Endothelial cell of umbilical vein (primary cell): ENCODE measurements at places on chromosomes 2 and 18. TPM values are rescaled to one million over a fixed set of nuclear protein-coding genes. Genes with fewer than 3 reads are reported as not detected.

VIL1 gene
- not detected in 2 replicates for polyA plus RNA-seq

CCDC148 gene
- polyA plus RNA-seq, result 0.04 TPM in 1 of 2 replicates, not detected in the other

KIAA2012 gene
- not detected in 2 replicates for polyA plus RNA-seq

DNA sequence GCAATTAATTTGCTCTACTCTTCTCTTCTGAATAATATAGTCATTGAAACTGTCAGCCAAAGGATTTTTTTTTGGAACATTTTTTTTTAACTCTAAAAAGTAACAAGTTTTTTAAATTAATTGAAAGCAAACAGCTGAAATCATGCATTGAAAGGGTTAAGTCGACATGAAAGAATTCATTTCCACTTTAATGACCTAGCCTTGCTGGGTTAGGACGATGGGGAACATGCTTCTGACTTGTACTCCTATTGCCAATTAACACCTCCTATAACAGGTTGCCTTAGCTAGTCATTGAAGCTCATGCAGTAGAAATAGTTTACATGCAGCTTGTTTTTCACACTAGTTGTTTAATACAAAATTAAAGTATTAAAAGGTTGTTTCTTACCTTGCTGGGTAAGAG, 47.8 kb downstream of the PSMD14 start:
- no peaks in the 10 kb centered on the region for H3K4me1 ChIP-seq
- no peaks in the 10 kb centered on the region for H3K27me3 ChIP-seq
- H3K4me3 ChIP-seq, result no peak overlapping the region
- DNase-seq, result no peak
- no peaks in the 10 kb centered on the region for H3K36me3 ChIP-seq
- H3K27ac ChIP-seq, result no peak overlapping the region

- H3K4me3 ChIP-seq, result no peak overlapping the region
- no peaks in the 10 kb centered on the region for H3K27me3 ChIP-seq
- no peaks in the 10 kb centered on the region for H3K36me3 ChIP-seq
- DNase-seq, result peak; percentile 40
These were observed 117.0 kb downstream of the CHN1 start for GRCh38 chr2:174888146-174888545.

GRCh38 chr2:99925960-99926359, 216.4 kb downstream of the AFF3 start:
- no peaks in the 10 kb centered on the region for H3K4me1 ChIP-seq
- no peaks in the 10 kb centered on the region for H3K36me3 ChIP-seq
- no peak overlapping the region for H3K27ac ChIP-seq
- peaks cover 9% of the 10 kb centered on the region for H3K27me3 ChIP-seq
- H3K4me3 ChIP-seq, result no peak overlapping the region
- no peak for DNase-seq

DNA sequence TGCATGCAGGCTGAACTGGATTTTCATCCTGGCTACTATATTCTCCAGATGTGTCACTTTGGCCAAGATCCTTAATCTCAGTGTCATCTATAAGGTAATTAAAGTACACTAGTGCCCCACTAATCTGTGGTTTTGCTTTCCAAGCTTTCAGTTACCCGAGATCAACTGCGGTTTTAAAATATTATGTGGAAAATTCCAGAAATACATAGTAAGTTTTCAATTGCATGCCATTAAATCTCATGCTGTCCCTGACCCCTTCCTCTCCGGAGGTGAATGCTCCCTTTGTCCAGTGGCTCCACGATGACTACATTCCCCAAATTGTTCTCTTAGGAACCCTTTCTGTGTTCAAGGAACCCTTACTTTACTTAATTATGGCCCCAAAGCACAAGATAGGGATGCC, 5.3 kb upstream of the TYMS start:
- H3K4me1 ChIP-seq, result no peaks in the 10 kb centered on the region
- H3K36me3 ChIP-seq, result no peaks in the 10 kb centered on the region
- H3K27ac ChIP-seq, result no peak overlapping the region
- no peak for DNase-seq

DNA sequence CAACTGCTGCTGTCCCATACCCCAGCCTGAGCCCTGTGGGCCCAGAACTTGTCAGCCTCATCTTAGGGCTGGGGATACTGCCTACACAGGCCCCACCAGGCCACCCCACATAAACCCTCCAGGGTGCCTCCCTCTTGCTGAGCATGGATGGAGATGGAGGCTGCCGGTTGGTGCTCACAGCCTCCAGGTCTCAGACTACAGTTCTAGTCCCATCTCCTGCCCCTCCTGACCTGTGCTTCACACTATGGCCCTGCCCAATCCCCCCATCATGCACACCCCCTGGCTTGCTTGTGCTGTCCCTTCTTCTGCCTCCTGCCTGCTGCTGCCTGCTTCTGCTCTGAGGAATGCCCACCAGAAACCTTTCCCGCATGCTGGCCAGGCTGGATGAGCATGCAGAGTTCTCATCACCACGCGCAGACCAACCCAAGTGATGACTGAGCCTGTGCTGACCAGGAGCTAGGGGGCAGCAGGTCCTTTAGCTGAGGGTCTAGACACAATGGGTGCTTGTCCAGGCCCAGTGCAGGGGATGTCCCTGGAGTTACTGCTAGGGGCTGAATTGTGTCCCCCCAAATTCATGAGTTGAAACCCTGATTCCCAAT, 138.4 kb upstream of the HS6ST1 start:
- no peaks in the 10 kb centered on the region for H3K27me3 ChIP-seq
- H3K4me1 ChIP-seq, result no peaks in the 10 kb centered on the region
- no peak overlapping the region for H3K4me3 ChIP-seq
- H3K36me3 ChIP-seq, result no peaks in the 10 kb centered on the region
- no peak for DNase-seq
